ENCODE measurements at places on chromosomes 5 and 9.
A peak's percentile ranks its signal among the peaks of the same experiment; 100 is the strongest.

DNA sequence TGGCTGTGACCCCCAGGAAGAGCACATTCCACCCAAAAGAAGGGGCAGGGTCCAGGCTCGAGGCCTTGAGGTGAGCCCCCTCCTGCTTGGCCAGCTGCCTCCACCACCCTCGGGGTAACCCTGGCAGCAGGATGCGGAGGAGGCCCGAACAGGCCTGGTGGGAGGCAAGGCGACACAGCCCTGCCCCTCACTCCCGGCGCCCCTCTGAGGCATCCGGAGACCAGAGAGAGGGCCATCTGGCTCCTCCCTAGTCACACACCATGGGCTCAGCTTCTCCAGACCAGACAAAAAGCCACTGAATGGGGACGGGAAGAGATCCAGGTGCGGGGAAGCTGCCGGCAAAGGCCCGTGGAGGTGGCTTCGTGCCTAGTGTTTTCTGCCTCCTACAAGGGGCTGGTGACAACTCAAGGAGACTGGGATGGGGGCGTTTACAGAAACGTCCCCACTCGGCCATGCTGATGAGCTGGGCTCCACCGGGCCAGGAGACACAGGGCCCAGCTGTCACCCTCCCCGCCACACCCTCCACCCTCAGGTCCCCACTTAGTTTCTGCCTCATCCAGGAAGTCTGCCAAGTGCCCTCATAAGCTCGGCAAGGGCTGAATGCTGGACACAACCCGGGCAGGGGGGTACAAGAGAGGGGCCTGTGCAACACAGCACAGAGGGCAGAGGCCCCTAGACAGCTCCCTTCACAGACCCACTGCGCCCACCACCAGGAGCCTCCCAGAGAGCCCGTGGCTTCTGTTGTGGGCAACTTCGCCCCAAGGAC lies 41.9 kb downstream of the NACC2 start:
- DNase-seq, result no peak

- no peak for DNase-seq
Observed at GRCh38 chr9:76896035-76896434, 9.9 kb downstream of the PRUNE2 start.

GRCh38 chr9:8880060-8880459 lies 1080.5 kb upstream of the DMAC1 start:
- no peak for DNase-seq

DNA sequence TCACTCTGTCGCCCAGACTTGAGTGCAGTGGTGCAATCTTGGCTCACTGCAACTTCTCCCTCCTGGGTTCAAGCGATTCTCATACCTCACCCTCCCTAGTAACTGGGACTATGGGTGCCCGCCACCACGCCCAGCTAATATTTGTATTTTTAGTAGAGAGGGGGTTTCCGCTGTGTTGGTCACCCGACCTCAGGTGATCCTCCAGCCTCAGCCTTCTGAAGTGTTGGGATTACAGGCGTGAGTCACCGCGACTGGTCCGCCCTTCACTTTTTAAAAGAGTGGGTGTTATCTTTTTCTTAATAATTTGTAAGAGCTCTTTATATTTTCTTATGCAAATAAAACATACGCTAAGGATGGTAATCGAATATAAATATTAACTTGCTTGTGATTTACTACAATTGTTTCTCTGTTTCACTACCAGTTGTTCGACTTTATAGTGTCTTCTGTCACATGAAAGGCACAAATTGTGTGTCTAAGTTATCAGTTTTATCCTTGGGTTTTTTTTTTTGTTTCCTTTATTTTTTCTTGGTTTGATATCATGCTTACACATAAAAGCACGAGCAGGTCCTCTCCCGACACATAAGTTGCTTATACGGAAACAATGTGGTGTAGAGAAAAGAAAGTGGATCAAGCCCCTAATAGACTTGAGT lies 1.9 kb upstream of the GPBP1 start:
- no peak for DNase-seq

- no peak for DNase-seq
Observed at GRCh38 chr5:175814691-175815090, 56.7 kb upstream of the CPLX2 start.

DNA sequence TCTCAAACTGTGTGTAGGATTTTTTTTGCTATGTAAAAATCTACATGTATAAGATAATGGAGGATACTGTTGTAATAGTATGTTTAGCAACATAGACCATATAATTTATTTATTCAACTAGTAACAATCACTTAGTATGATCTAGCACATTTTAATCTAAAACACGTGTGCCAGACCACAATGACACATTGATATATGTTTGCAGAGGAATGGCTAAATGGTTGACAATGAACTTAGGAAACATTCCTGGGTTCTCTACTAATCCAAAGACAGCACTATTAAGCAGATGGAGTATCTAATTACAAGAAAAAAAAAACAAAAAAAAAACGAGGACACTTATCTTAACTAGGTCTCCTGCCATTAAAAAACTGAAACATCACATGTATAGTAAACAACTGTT lies 261.7 kb upstream of the PAPPA start:
- DNase-seq, result no peak

- DNase-seq, result no peak
Observed at GRCh38 chr9:78756813-78757510, 460.0 kb downstream of the PSAT1 start.

GRCh38 chr5:35138232-35138631 lies 90.5 kb upstream of the AGXT2 start:
- no peak for DNase-seq

DNA sequence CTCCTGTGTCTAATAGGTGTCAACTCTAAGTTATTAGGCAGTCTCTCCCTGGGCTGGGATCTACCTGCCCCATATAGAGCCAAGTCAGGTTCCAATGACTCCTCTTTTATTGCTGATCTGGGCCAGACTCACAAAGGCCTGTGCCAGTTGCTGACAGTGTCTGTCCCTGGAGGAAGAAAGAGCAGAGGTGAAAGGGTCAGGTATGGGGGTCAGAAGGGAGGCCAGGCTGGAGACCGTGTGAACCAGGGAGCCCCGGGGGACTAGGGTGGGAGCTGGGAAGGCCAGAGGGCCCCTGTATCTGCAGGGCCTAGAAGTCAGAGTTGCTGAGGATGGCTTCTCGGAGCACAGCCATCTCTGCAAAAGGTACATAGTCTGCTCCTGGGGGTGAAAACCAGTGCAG lies 3.5 kb upstream of the HINT2 start:
- DNase-seq, result no peak

- no peak for DNase-seq
Observed at GRCh38 chr9:1718836-1719235, 296.3 kb upstream of the SMARCA2 start.

DNA sequence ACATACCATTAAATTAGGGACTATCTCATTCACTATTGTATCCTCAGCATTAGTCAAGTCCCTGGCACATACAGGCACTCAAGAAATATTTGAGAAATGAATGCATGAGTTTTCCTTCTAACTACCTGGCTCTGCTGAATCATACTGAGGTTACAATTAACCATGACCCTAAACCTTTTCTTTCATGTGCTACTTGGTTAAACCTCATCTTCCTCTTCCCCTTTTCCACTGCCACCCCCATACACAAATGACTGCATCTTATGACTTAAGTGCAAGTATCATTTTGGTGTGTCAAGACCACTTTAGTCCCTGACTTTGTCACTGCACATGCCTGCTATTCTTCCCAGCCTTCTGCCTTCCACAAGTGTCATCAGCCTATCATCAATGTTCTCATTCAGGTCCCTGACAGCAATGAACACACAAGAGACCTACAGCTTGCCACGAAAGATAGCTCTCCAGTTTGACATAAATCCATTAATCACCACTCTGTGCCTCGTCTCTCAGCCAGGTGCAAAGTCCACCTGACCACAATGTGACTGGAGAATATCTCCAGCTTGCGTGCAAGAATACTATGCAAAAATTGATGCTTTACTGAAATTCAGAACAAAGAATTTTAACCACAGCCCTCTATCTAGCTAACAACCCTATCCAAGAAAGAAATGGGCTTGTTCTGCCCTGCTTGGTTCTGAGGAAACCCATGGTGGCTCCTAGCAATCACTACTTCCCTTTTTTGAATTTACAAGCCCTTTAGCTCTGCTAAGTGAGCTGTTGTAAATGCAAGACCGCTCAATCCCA lies 74.5 kb downstream of the MAPKAP1 start:
- peak; percentile 44 for DNase-seq

GRCh38 chr5:103842936-103843335 lies 280.3 kb upstream of the NUDT12 start:
- no peak for DNase-seq

GRCh38 chr5:96816411-96816939 lies 8.7 kb upstream of the ERAP1 start:
- DNase-seq, result no peak

DNA sequence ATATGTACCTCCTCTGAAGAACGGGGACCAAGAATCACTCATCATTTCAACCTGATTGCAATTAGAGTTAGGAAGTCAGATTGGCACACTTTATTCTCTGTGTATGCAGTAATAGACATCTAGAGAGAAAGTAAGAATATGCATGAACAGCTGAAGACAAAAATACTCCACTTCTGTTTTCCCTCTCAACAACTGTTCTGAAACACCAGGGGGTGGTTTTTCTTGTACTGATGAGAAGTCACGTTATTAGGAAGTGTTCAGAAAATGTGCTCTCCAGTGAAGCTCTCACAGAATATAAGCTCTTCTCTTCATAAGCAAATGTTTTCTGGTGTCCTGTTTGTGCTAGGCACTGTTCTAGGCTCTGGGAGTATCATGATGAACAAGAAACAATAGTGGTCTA lies 531.7 kb upstream of the C9orf72 start:
- no peak for DNase-seq
